ENCODE measurements at places on chromosomes 2 and 18. TPM values are rescaled to one million over a fixed set of nuclear protein-coding genes. Genes with fewer than 3 reads are reported as not detected.

DNA sequence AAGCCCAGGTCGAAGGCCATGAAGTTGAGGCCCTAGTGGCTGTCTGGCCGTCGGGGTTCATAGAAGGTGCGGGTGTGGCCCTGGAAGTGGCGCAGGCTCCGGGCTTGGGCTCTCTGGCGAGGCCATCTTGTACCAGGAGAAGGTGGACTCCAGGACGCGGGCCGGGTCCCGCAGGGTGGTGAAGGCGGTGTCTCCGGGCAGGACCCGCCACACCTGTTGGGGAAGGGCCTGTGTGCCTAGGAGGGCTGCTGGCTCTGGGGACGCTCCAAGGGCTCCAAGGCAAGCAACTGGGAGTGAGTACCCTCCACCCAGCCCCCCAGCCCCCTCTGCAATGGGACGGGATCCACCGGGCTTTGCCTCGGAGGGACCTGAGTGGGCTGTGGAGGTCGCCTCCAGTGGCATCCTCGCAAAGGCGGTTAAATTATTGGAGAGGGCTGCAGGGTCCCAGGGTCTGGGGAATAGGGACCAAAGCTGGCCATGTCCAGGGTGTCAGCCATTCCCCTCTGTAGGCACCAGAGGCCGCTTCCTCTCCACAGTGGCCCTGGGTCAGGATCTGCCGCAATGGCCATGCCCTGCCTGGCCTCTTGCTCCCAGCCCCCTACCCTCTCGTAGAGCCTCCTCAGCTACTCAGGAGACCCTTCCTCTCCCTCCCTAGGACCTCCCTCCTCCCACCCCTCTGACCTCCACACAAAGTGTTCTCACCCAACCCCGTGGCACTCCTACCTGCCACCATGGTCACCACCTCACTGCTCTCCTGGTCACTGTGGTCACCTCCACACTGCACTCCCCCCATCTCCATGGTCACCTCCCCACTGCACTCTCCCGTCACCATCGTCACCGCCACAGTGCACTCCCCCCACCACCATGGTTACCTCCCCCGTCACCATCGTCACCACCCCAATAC is 10.3 kb downstream of the AQP12A start:
- no peak for DNase-seq

DNA sequence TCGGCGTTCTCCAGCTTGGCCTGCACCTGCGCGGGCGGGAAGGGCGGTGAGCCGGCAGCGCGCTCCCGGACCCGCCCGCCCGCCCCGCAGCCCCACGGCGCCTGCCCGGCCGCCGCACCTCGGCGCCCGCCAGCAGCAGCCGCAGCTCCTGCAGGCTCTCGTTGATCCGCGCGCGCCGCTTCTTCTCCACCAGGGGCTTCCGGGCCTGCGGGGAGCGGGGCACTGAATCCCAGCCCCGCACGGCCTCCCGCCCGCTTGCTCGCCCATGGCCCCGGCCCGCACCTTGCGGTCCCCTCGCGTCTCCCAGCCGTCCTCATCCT is 335 bp downstream of the HES6 start:
- DNase-seq, result no peak

The NYAP2 gene
- polyA plus RNA-seq, result 0.08 TPM

DNA sequence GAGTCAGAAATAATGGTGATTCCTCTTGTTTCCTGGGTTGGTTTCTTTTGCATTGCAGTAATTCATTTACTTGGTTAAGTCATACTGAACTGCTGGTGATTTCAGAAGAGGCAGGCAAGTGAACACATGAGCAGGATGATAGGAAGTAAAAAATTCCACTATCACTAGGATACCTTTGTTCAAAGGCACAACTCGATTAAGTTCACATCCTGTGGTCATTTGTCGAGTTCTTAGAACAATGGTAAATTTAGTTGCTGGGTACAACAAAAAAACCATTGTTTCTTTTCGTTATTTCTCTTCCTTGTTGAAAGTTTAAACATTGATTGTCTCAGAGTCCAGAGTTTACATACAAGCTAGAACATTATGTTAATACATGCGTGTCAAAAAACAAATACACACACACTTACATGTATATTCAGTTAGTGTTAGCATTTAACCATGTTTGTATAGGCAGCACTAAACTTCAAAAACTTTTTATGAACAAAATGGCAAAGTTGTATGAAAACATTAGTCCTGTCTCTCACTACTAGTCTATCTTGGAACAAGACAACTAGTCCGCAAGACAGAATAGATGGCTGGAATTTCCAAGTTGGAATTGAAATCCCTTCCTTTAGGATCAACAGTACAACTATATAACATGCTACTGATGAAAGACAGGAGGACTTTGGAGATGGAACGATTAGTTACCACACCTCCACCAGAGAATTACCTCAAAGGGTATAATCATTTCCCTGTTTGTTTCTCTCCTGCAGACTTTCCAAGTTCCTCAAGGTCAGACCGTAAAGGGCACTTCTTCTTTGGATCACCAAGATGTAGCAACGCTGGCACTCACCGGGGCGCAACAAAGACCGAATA is 26.2 kb downstream of the STK39 start:
- no peak for DNase-seq

The MROH2A gene
- 0.16 TPM for polyA plus RNA-seq

The SGPP2 gene
- 17.2 TPM for polyA plus RNA-seq

DNA sequence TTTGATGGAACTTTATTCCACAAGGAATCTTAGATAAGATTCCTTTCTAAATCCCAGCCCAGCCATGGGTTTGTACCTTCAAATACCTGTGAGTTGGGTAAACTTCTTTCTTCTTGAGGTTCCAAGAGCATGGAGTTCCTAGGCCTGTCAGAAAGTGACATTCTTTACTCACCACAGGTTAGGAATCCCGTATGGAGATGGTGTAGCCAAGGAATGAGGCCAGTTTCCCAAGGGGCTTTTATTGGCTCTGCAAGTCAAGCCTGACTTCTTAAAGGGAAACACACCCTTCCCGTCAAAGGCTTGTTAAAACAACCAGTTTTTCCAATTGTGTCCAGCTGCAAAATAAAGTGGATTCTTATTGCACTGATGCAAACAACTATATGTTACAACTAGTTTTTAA is 45.8 kb downstream of the STK17B start:
- DNase-seq, result no peak

The FSHR gene
- polyA plus RNA-seq, result not detected

The PSMD14 gene
- polyA plus RNA-seq, result 45.3 TPM

The IL1R1 gene
- 40.0 TPM for polyA plus RNA-seq

- no peak for DNase-seq
Observed at GRCh38 chr2:1972422-1972821, 228.1 kb upstream of the PXDN start.

- DNase-seq, result no peak
Observed at GRCh38 chr2:159585622-159586021, 30.7 kb downstream of the BAZ2B start.

DNA sequence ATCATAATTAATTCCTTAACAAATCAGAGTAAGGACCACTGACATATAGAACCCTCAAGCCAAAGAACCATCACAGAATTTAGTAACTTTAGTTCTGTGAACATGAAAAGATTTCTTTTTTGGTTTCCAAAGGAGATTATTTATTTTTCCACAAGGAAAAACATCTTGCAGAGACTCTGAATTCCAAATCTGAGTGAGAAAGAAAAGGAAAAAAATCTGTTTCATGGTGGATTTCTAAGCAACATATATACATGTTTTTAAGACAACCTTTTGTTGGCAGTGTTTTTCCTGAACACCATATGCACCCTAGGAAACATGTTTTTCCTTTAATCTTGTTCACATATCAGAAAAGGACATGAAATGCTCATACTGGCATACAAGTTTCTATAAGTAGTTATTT is 149.8 kb downstream of the AGPS start:
- DNase-seq, result no peak

The PCARE gene
- 0.32 TPM for polyA plus RNA-seq

- no peak for DNase-seq
Observed at GRCh38 chr2:71576541-71576940, 123.2 kb downstream of the DYSF start.

The TTC31 gene
- 43.7 TPM for polyA plus RNA-seq

- DNase-seq, result no peak
Observed at GRCh38 chr2:190202604-190203003, 117.0 kb downstream of the HIBCH start.

The TSHZ1 gene
- polyA plus RNA-seq, result 36.3 TPM

DNA sequence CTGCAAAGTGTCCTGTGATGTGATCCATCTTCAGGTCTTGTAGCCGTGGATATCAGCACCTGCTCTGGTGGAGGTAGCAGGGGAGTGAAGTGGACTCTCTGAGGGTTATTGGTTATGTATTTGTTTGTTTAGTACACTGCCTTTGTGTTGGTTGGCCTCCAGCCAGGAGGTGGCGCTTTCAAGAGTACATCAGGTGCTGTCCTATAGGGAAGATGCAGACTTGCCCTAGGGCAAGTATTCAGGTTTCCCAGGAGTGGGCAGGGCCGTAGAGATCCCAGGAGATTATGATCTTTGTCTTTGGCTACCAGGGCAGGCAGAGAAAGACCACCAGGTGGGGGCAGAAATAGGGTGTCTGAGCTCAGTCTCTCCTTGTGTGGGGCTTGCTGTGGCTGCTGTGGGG is 411.8 kb downstream of the SOX11 start:
- no peak for DNase-seq

- no peak for DNase-seq
Observed at GRCh38 chr2:176166272-176166671, 9.2 kb downstream of the HOXD3 start.

GRCh38 chr2:59301466-59302402 is 1060.6 kb upstream of the FANCL start:
- DNase-seq, result peak; percentile 62

DNA sequence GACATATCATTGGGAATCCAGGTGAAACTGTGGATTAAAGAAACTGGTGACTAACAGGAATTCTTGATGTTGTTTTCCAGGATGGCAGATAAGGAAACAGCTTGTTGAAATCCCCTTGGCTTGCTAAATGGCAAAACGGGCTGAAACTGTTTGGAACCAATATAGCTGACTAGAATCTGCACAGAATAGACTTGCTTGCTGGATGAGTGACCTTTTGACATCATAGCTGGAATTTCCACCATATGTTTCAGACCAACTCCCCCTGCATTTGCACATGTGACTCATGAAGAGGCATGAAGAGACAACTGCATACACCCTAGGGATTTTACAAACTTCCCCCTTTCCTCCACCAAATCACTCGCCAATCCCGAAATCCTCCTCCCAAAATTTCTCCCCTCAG is 87.7 kb upstream of the LYPD1 start:
- no peak for DNase-seq

The METTL4 gene
- polyA plus RNA-seq, result 18.1 TPM

The ADD2 gene
- 7.5 TPM for polyA plus RNA-seq

The SNTG2 gene
- polyA plus RNA-seq, result 1.9 TPM

DNA sequence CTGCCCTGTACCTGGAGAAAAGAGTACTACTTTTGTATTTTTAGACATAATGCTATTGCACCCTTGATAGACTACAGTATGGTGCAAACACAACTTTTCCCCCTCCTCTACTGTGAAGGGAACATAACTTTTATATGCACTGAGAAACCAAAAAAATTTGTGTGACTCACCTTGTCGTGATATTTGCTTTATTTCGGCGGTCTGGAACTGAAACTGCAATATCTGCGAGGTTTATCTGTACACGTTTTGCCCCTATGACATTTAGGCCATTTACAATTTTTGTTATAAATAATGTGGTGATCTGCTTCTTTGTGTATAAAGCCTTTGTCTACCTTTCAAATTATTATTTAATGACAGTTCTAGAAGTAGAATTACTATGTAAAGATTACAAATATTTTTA is 34.4 kb upstream of the AAK1 start:
- DNase-seq, result no peak

- no peak for DNase-seq
Observed at GRCh38 chr18:78679031-78679430, 300.6 kb upstream of the SALL3 start.

The SLC38A11 gene
- 9.8 TPM for polyA plus RNA-seq

GRCh38 chr2:157460384-157460837 is 16.5 kb upstream of the CYTIP start:
- no peak for DNase-seq

DNA sequence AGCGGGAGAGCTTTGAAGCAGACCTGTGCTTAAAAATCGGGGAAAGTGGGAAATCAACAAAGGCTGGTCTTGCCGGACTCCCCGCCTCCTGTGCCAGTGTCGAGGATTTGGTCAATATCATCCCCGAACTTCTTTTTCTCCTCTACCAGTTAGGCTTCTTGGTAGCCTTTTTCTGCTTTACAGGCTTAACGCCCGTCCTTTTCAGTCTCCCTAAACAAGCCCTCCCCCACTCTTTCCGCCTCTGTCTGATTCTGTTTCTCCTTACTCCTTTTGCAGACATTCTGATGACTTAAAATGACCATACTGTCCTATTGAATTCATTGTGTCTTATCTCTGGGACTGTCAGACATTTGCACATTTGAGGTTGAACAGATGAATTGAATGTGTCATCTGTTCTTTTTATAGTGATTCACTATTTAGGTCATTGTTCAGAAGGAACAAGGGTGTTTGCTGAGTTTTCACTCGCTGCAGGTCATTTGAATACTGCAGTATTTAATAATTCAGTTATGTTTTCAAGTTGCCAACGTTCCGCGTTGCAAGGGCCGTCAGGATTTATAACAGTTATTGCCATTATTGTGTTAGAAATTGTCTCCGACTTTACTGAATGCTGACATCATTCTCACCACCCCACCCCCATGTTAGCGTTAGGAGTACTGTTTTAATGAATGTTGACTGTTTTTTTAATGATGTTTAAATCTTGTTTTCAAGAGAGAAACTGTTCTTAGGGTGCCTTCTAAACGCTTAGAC is 1.1 kb downstream of the ITGAV start:
- DNase-seq, result peak; percentile 66

GRCh38 chr2:138447889-138448570 is 53.5 kb upstream of the SPOPL start:
- no peak for DNase-seq

- DNase-seq, result no peak
Observed at GRCh38 chr2:240432820-240433801, 2.4 kb upstream of the GPC1 start.

DNA sequence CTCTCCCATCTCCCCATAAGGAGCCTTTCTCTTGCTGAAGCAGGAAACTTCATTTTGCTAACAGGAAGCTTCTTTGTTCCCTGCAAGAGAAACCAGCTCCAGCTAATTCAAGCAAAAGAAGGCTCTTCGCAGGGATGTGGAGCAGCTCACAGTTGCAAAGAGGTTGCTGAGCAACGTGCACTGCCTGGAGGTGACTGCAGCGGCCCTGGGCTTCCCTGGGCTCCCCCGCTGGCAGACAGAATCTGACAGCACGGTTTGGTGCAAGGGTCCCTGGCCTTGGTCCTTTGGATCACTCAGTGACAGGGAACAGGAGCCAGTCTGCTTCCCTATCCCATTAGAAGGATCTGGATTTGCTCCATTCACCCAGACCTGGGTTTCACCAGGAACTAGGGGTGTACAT is 25.8 kb downstream of the GPR55 start:
- no peak for DNase-seq

The MATN3 gene
- 3.0 TPM for polyA plus RNA-seq

All from left renal cortex interstitium (tissue), 4 donors.